Upper lobe of left lung (tissue), 6 donors: ENCODE measurements at places on chromosomes 7 and 10.

DNA sequence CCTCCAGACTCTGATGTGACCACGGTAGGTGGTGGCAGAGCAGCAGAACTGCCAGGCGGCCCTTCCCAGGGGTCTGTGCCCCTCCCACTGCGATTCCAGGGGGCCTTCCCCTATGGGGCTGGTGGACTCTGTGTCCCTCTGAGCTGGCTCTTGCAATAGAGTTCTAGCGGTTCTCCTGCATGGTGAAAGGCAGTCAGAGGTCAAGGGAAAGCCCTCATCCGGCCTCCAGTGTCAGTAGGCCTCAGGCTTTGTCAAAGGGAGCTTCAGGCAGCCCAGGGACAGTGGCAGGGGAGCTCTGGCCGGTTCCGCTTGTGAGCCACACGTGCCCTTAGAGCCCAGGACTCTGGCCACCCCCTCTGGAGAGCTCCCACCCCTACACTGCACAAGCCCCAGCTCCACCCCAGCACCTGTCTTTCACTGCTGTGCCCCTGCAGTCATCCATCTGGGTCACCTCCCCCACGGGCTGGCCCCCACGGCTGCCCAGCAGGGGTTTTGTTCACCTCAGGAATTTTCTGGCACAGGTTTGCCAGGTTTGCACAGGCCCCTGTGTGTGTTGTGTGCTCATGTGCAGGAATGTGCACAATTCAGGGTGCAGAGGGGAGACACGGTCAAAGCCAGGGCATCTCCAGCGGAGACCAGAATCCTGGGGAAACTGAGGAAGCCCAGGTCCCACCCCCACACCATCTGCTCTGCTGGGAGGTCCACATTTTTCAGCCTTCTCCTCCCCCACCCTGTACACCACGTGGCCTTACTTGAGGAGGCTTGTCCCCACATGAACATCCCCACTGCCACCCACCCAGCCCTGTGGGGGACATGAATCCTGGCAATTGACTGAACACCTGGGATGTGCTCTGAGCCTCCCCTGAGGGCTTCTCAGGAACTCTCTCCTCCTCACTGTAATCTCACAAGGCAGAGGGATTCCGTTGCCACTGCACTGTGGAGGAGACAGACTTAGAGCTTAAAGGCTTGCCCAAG lies 23.8 kb downstream of the C10orf105 start:
- H3K4me3 ChIP-seq = no peak overlapping the region
- H3K27ac ChIP-seq = peak overlapping the region; percentile 83
- DNase-seq = no peak

DNA sequence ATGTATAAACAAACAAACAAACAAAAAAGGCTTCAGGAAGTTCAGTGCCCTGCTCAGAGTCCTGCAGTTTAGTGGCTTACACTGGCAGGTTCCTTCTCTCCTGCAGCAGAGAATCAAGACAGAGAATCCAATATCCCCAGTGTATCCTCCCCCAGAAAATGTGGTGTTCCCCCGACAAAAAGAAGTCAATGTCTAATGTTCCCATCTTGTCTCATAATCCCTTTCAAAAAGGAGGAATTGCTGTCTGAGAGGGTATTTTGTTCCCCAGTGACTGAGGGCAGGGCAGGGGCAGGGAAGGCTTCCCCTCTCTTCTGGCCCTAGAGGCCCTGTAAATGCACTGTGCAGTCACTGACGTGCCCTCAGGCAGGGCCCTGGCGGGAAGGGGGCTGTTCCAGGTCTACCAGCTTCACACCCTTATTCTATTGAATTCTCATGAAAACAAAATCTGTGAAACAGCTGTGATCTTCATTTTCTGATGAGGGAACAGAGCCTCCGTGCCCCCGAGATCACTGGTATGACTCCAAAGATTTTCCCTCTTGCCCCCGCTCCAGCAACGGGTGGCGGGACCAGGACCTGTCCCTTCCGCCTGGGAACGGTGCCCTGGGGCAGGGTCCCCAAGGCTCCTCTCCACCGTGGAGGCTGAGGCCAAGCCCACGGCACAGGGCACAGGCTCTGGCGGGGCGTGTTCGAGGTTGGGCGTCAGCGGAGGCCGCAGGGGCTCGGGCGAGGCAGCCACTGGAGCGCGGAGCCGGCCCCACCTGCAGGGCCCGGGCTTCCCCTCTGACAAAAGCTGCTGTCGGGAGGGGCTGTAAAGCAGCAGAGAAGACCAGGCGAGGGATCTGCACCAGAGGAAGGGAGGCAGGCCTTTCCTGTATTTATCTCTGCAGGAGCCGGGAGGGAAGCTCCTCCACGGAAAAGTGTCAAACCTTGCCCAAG lies 13.4 kb upstream of the WDFY4 start:
- H3K4me1 ChIP-seq = no peaks in the 10 kb centered on the region
- H3K27me3 ChIP-seq = no peaks in the 10 kb centered on the region
- H3K4me3 ChIP-seq = no peak overlapping the region
- H3K27ac ChIP-seq = no peak overlapping the region
- peak; percentile 85 for DNase-seq
- H3K36me3 ChIP-seq = no peaks in the 10 kb centered on the region

- no peak overlapping the region for H3K4me3 ChIP-seq
- no peaks in the 10 kb centered on the region for H3K27me3 ChIP-seq
- peaks cover 97% of the 10 kb centered on the region for H3K36me3 ChIP-seq
- no peak for DNase-seq
These were observed 291.4 kb downstream of the USP6NL start for GRCh38 chr10:11319990-11320602.

DNA sequence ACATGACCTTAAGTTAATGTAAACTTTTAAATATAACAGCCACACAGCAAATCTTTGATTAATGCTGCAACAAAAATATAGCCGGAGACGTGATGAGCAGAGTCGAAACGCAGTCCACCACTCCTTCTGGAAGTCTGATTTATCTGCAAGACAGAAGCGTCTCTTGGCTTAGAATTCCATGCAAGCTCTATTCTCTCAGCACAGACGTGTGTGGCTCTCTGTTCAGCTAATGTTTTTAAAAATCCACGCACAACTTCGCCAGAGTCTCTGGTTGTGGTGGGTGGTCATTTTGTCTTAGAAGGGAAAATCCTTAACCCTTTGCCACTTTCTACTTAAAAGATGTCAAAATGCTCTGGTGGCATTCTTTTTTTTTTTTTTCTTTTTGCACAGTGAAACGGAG lies 438.0 kb upstream of the MGMT start:
- H3K27me3 ChIP-seq = no peaks in the 10 kb centered on the region
- DNase-seq = no peak
- no peak overlapping the region for H3K4me3 ChIP-seq
- no peaks in the 10 kb centered on the region for H3K36me3 ChIP-seq
